Karpas-422 (cell line): ENCODE measurements at places on chromosomes 16 and 17. TPM values are rescaled to one million over a fixed set of nuclear protein-coding genes. Genes with fewer than 3 reads are reported as not detected.

CACNG5 gene
- total RNA-seq = not detected in 2 replicates

CIITA gene
- 66.2 and 96.5 TPM in 2 replicates for total RNA-seq

CES5A gene
- total RNA-seq = not detected in 2 replicates

GRIN2A gene
- not detected in 2 replicates for total RNA-seq

PLLP gene
- not detected in 2 replicates for total RNA-seq

HOXB8 gene
- total RNA-seq = 4.2 TPM in 1 of 2 replicates, not detected in the other

CCL4L2 gene
- total RNA-seq = 14.9 and 26.9 TPM in 2 replicates

SSTR5 gene
- not detected in 2 replicates for total RNA-seq

PMFBP1 gene
- 0.56 and 1.4 TPM in 2 replicates for total RNA-seq

KRT9 gene
- total RNA-seq = not detected in 2 replicates

CDR2L gene
- total RNA-seq = not detected in 2 replicates

DRC3 gene
- 4.5 TPM in 1 of 2 replicates, not detected in the other for total RNA-seq

MYH8 gene
- not detected in 2 replicates for total RNA-seq

MAP3K14 gene
- total RNA-seq = 7.6 and 12.0 TPM in 2 replicates

HEATR9 gene
- total RNA-seq = not detected in 2 replicates

PRAC1 gene
- total RNA-seq = not detected in 2 replicates

RHBDL1 gene
- 3.6 and 15.2 TPM in 2 replicates for total RNA-seq

CCL8 gene
- not detected in 2 replicates for total RNA-seq

VAT1L gene
- 5.1 and 5.8 TPM in 2 replicates for total RNA-seq

OR3A2 gene
- not detected in 2 replicates for total RNA-seq

CTRB2 gene
- not detected in 2 replicates for total RNA-seq

DERL2 gene
- total RNA-seq = 22.2 and 23.8 TPM in 2 replicates

NOL3 gene
- total RNA-seq = 0.15 and 1.8 TPM in 2 replicates

SDR42E1 gene
- 4.4 TPM in 2 replicates for total RNA-seq

SOST gene
- not detected in 2 replicates for total RNA-seq

MT4 gene
- total RNA-seq = not detected in 2 replicates

TMEM114 gene
- not detected in 2 replicates for total RNA-seq

GRN gene
- 194 and 327 TPM in 2 replicates for total RNA-seq

SDR42E2 gene
- total RNA-seq = not detected in 2 replicates

TVP23A gene
- not detected in 2 replicates for total RNA-seq

TBC1D26 gene
- total RNA-seq = not detected in 2 replicates

FDXR gene
- total RNA-seq = 3.2 and 8.4 TPM in 2 replicates

PLEKHM1 gene
- 30.4 and 43.1 TPM in 2 replicates for total RNA-seq

SUPT4H1 gene
- total RNA-seq = 50.2 and 64.7 TPM in 2 replicates

MIF4GD gene
- 44.4 and 63.3 TPM in 2 replicates for total RNA-seq

KRT12 gene
- total RNA-seq = not detected in 2 replicates
